Fibroblast of skin of abdomen (primary cell): ENCODE measurements at places on chromosomes 12 and 14.

DNA sequence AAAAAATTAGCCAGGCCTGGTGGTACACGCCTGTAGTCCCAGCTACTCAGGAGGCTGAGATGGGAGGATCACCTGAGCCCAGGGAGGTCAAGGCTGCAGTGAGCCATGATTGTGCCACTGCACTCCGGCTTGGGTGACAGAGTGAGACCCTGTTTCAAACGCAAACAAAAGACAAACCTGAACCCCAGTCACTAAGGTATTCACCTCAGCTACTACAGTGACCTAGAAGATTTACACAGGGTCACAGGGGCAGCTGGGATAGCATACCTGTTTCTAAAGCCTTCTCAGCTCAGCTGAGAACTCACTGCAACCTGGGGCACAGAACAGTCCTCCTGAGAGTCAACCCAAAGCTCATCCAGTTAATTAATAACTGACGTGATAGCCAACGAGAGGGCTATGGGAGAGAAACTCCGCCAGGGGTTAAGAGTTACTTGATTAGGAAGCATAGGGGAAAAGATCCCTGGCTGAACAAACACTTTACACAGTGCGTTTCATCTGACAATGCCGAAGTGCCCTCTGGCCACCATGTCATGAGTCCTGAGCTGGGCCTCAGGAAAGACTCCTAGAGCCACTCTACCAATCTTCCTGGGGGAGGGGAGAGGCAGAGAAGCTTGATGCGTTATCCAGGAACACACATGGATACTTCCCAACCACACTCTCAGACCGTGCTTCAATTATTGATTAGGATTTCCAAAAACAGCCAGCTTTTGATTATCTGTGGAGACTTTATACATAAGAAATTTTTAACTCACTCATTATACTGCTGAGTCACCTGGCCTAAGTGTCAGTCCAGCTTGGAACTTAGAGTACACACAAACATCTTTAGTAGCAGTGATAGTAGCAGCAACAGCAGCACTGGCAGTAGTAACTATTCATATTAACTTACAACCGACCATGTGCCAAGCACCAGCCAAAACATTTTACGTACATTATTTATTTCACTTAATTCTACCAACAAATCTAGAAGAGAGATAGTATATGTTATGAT is 48.2 kb downstream of the FOXN3 start:
- DNase-seq, result no peak

GRCh38 chr12:104682790-104683279 is 226.1 kb downstream of the CHST11 start:
- DNase-seq, result no peak

- no peak for DNase-seq
These were observed 44.9 kb downstream of the C2CD5 start for GRCh38 chr12:22499445-22499844.

DNA sequence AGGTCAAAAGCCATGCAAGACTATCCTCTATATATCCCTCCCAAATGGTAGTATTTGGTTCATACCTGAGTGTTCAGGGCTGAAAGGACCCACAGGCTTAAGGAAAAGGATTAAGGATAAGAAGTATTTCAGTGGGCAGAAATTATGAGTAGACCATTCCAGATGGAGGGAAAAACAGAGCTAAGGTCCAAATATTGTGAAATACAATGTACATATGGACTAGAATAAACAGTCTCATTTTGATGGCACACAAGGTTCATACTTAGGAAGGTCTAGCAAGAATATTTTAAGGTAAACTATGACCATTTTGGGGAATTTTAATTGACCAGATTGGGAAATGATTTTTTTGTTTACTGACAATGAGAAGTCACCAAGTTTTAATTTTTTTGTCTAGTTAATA is 124.6 kb downstream of the PRKD1 start:
- no peak for DNase-seq

- no peak for DNase-seq
These were observed 256.9 kb downstream of the ATXN7L3B start for GRCh38 chr12:74794522-74794921.

GRCh38 chr12:58416236-58416635 is 474.9 kb downstream of the ATP23 start:
- peak; percentile 94 for DNase-seq

DNA sequence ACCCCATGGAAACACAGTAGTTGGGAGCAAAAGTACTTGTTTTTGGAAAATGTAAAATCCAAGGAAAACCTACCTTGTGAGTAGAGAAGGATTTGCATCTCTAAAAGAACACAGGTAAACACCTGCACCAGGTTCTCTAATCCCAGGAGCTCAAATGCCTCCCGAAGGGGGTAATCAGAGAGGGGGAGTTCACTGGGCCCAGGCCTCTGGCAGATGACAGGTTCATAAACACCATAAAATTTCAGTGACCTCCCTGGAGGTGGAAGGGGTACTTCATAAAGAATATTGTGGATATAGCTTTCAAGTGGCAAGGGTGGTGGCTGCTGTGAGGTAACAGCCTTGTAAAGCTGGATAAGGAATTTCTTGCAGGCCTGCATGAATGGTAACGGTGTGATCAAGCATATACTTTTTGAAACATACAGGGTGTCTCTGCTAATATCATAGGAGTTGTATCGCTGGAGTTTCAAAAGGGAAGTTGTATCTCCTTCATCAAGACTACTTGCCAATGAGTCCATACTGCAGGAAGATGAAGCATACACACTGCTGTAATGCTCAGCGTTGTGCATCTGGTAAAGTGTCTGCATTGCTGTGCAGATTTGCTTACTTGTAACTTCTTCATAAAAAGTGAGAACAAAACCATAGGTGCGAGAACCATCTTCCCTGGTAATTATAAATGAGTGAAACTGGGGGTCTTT is 111.3 kb downstream of the DENND5B start:
- no peak for DNase-seq

DNA sequence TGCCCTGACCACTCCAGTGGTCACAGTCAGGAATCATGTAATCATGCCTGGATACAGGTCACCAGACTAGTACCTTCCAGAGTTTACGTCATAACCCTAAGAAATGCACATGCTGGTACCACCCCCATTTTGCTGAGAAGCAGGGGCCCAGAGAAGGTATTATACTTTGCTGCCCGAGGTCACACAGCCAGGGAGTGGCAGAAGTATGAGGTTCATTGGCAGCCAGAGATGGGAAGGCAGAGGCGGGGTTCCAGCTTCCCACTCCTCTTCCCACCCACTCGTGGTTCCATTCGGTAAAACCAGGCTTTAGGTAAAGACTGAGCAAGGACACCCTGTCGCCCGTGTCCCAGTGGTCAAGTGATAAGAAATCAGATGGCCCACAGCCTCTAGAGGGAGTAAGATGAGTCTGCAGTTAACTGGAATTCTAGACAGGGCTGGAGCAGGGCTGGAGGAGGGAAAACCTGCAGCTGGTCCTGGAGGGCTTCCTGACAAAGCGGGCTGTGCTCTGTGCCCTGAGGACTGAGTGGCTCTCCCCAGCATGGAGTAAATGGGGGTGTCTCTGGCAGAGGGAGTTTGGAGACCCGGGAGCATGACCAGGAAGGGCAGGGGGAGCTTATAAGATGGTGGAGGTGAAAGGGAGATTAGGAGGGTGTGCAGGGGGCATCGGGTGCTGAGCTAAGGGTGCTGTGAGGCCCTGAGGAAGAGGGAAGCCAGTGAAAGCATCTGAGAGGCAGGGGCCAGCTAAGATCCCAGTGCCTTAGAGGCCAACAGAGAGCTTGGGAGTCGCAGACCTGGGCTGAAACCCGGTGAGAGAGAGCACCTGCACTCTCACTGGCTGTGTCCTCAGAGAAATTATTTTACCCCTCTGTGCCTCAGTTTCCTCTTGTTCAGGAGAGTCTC is 5.7 kb downstream of the FAM222A start:
- DNase-seq, result no peak

GRCh38 chr12:64160021-64160710 is 61.9 kb downstream of the KICS2 start:
- no peak for DNase-seq

- DNase-seq, result no peak
These were observed 6.0 kb downstream of the VSX2 start for GRCh38 chr14:74245292-74245691.

GRCh38 chr12:124917135-124917840 is 2.8 kb upstream of the UBC start:
- peak; percentile 100 for DNase-seq

DNA sequence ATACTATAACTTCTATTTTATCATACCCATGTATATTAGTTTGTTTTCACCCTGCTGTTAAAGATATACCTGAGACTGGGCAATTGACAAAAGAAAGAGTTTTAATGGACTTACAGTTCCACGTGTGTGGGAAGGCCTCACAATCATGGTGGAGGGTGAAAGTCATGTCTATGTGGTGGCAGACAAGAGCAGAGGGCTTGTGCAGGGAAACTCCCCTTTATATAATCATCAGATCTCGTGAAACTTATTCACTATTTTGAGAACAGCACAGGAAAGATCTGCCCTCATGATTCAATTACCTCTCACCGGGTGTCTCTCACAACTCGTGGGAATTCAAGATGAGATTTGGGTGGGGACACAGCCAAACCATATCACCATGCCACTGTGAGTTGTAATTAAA is 135.8 kb downstream of the SYNE2 start:
- DNase-seq, result no peak

DNA sequence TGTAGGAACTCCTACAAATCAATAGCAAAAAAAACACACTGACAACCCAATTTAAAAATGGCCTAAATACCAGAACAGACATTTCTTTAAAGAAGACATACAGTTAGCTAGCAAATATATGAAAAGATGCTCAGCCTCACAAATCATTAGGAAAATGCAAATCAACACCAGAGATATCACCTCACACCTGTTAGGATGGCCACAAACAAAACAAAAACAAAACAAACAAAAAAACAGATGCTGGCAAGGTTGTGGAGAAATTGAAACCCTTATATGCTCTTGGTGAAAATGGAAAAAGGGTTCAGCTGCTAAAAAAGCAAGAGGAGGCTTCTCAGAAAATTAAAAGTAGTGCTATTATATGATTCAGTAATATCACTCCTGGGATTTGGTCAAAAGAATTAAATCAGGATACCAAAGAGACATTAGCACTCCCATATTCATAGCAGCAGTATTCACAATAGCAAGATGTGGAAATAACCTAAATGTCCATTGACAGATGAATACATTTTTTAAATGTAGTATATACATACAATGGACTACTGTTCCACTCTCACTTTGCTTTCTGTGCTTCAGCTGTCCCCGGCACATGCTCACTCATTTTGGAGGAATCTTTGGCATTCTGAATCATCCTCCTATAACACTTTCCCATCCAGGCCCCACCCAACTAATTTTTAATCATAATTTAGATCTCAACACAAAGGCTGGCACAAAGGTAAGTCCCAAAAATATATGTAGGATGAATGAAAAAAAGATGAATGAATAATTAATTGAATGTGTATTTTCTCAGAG is 99.1 kb downstream of the SYT1 start:
- peak; percentile 47 for DNase-seq

DNA sequence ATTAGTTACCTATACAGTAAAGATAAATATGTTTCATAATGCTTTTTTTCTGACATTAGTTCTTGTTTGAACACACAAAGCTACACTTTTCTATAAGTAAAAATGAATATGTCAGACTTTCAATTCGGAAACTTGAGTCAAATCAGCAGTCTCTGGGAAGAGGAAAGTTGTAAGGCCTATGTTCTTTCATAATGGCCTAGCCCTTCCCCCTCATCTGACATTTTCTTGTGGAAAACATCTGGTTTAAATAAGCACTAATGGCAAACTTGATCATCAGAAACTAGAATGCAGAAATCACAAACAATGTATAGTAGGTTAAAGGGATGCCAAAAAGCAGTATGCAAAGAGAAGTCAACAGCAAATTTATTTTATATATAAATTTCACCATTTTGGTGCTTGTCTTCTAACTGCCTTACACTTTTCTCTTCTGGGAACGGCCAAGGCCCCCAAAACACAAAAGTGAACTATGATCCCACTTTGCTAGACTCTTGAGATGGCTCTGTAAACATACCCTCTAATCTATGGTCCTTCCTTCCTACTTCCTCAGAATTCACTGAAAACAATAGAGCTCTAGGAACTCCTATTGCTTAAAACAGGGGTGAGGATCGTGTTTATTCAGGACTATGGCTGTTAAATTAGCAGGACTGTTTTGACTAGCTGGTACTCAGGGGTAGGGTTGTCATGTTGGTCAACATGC is 444.1 kb downstream of the RAD51B start:
- DNase-seq, result peak; percentile 74

DNA sequence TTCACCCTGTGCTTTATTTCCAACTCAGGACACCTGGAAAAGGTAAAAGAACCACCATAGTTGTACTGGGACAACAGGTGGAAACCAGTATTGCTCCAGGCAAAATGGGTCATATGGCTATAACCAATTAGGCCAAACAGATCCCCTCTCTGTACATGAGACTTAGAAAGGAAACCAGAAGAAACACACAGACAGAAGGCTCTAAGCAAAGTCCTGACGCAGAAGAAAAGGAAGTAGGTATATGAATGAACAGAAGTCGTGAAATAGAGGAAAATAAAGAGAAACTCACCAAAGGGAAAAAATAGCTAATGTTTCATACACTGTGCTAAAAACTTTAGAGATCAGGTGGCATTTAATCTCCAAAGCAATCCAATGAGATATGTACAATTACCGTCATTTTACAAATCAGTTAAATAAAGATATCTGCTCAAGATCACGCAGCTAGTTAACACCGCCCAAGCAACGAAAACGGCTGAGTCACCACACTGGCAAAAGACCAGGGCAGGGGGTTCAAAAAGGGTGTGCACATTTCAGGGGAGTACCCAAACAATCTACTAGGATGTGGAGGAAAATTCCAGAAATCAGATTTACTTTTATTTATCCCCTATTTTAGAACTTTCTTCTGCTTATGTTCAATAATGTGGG is 82.3 kb downstream of the ITPR2 start:
- no peak for DNase-seq

- DNase-seq, result no peak
These were observed 112.9 kb downstream of the DAAM1 start for GRCh38 chr14:59301354-59301753.

DNA sequence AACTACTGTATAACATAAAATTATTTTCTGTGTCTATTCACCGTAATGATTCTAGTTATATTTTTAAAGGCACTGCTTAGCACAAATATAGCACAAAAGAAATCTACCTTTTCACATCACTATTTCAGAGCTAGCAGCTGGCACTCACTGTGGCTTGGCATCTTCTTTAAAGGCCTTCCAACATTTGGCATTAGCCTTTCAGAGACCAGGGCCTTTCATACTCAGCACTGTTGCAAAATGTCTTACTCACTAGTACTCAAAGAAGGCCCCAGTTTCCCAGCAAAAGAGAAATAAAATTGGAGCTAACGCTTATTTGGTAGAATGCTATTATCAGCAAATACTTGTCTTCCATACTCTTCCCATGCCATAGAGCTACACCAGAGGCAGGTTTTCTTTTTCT is 238.4 kb downstream of the MED13L start:
- DNase-seq, result no peak

- no peak for DNase-seq
These were observed 792.5 kb downstream of the DIO2 start for GRCh38 chr14:79418649-79419415.

GRCh38 chr12:13530966-13531365 is 334.4 kb downstream of the EMP1 start:
- no peak for DNase-seq

DNA sequence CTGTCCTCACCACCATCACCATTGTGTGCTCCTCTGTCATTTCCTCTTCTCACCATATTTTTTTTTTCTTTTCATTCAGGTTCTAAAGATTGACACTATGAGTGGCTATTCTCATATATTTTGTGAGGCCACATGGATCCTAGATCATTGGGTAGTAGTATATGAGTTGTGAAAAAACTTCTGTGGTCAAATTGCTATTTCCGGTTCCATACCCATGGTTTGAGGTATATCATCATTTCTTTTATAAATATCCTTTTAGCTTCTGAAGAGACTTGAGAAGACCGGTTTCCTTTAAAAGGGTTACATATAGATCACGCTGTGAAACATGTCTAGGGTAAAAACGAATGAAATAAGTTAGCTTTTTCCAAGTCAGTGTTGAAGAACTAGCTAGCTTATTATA is 769.3 kb downstream of the NOVA1 start:
- DNase-seq, result no peak
